Activated CD4-positive, CD25-positive, alpha-beta regulatory T cell treated with anti-CD3 and anti-CD28 coated beads, Interleukin-2, amount 50 U/mL, for 72 hours (primary cell): ENCODE measurements at places on chromosomes 6 and 20.

DNA sequence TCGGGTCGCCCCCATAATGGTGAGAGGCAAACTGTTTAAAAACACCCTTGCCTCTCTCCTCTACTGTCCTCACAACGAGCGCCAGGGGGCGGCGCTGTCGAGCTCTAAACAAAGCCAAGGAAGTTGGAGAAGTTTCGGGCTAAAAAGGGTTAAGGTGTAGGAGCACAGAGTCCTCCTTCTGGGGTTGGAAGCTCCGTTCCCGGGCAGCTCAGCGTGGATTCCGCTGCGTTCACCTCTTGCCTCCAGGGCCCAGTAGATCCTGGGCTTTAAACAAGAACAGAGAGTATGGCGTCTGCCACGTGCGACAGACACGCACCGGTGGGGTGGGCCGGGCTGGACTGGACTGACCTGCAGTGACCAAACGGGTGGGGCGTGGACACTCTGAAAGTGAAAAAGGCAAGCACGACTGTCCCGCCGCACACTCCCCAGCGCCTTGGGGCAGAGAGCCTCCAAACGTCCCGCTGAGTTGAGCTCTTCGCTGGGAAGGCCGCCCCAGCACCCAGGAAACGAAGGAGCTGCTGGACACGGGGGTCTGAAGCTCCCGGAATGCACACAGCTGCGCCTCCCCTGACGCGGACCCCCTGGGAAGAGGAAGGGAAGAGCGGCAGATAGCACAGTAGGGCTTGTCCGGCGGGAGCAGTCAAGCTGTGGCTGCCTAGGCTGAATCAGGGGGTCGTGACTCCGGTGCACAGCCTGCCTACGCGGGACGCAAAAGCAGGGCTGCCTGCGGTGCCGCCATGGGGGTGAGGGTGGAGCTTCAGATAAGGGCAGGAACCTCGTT, 1.6 kb upstream of the THBD start:
- DNase-seq = no peak

- no peak for DNase-seq
These were observed 20.0 kb upstream of the MARCKS start for GRCh38 chr6:113837170-113837569.

- no peak for DNase-seq
These were observed 51.5 kb downstream of the COL19A1 start for GRCh38 chr6:69917834-69918233.

DNA sequence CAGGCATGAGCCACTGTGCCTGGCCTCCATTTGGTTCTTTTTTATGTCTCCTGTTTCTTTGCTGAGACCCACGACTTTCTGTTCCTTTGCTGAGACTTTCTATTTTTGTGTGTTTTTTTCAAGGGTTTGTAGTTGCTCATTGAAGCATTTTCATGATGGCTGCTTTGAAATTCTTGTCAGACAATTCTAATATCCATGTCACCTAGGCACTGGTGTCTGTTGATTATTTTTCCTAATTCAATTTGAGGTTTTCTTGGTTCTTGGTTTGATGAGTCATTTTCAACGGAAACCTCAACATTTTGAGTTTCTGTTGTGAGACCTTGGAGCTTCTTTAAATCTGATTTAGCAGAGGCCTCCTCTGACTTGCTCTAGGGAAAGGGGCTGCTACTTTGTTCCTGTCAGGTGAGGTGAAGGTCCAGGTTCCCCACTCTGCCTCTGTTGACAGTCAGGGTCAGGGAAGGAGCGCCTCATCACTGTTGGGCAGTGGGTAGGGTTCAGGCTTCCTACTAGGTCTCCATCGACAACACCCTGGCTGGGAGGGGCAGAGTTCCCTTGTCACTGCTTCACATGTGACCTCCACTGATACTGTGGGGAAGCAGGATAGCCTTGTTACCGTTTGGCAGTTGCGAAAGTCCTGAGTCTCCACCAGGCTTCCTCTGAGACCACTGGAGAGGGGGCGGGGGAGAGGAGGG, 67.2 kb upstream of the RNF24 start:
- peak; percentile 51 for DNase-seq

- DNase-seq = no peak
These were observed 6.3 kb downstream of the BCAS1 start for GRCh38 chr20:54063992-54064676.

DNA sequence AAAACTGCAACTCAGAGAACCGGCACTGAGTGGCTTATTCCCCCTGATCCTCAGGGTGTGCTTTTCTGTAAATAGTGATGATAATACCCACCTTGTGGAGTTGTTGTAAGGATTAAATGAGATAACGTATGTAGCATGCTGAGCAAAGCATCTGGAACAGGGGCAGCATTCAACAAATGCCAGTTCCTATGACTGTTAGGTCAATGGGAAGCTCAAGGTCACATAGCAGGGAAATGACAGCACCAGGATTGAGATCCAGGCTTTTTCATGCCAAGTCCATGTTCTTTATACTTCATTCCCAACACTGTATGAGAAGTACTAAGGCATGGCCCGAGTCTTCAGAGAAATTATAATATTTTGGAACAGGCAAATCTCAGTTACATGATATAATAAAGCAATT, 5.1 kb downstream of the RCAN2 start:
- DNase-seq = no peak

GRCh38 chr6:67129780-67130179, 1422.8 kb upstream of the EYS start:
- DNase-seq = no peak

GRCh38 chr6:42401613-42401951, 50.1 kb downstream of the TRERF1 start:
- DNase-seq = no peak

DNA sequence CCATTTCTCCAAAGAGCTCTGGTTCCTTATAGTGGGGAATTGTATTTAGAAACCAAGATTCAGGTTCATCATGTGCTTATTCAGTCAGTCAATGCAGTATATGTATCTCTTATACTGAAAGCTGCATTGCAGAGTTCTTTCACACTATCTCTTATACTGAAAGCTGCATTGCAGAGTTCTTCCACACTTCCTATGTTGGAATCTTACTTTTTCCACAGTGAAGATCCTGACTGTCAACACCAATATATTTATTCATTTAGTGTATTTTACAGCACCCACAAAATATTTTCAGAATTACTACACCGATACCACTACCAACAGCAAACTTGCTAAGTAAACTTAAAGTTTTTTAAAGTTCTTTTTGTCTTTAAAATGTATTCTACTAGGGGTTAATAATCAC, 349.3 kb upstream of the MMS22L start:
- no peak for DNase-seq

DNA sequence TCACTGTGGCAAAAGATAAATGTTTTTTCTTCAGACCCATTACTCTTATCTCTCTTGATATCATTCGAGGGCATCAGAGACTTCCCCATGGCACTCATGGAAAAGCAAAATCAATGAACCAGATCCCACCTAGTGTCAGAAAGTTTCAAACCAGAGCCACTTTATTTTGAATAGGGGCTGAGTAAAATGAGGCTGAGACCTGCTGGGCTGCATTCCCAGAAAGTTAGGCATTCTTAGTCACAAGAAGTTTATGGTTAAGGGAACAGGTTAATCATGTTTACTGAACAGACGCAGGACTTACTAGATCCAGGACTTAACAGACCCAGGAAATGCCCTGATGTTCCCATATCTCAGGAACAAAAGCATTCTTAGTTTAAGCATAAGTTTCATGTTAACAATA, 369.9 kb downstream of the BTBD3 start:
- no peak for DNase-seq

- DNase-seq = no peak
These were observed 2.2 kb downstream of the SMPDL3A start for GRCh38 chr6:122791310-122791679.

DNA sequence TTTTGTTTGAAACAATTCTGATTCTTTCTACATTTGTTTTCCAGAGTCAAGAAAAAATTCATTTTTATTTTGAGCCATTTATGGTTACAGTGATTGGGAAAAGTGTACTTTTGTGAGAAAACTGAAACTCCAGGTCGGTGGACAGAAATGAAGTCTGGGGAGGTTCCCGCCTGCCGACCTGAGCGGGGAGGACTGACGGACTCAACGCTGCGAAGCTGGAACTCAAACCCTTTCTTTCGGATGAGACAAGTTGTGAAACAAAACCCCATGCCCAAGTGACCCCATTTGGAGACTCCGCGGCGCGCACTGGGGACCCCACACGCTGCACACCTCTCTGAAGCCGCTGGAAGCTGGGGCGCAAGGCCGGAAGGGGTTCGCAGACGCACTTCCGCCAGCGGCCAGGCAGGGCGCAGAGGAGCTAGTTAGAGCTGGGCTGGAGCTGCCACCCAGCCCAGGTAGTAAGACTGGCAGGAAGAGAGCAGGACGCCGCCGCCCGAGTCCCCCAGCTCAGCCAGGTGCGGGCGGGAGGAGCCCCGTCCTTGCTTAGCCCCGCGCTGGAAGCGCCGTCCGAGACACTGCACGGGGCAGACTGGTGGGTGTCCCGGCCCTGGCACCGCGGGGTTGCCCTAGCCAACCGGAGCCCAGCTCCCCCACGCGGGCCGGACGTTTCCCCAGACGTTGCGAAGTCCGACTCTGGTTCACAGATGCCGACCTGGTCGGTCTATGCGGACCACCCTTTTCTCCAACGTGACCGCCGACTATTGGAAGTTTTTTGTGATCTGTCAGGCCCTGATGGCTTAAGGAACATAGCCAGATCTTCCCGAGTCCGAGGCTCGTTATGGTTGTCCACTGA, 19.8 kb upstream of the ZSCAN16 start:
- DNase-seq = peak; percentile 85
